ENCODE measurements at places on chromosomes 12 and 14.

- DNase-seq: no peak
Observed at GRCh38 chr12:65602253-65602609, 222.1 kb upstream of the HMGA2 start.

DNA sequence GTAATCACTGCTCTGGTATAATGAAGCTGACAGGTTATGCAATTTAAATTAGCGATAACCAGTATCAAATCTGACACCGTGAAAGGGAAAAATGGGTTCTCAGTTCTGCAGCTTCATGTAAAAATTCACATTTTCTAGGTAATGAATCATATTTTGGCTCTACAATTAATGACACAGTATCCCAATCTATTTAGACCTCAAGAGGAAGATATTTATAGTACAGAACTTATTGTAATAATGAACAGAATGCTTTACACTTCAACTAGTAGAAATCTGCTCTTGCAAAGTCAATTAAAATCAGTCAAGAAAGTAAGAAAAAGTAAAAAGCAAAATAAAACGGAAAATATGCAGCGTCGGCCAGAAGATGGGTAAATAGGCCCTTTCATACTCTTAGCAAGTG is 24.3 kb downstream of the SEL1L start:
- DNase-seq: no peak

DNA sequence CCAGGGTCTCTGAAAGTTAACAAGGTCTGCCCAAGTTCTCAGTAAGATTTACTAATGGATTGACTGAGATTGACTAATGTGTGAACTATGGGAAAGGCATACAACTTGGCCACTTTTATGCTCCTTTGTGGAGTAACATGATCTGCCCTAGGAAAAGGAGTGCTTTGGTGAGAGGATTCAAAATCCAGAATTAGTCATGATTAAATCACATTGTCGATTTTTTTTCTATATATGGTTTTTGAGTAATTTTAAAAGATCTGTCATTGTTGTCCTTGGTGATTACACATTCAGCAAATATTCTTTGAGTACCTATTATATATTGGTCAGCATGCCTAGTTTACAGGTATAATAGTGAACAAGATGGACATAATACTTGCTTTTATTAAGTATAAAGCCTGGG is 147.7 kb upstream of the SYT10 start:
- DNase-seq: peak; percentile 94

- DNase-seq: no peak
Observed at GRCh38 chr12:47207340-47207717, 127.6 kb upstream of the AMIGO2 start.

GRCh38 chr14:75222208-75222701 is 45.8 kb upstream of the TMED10 start:
- peak; percentile 41 for DNase-seq

GRCh38 chr14:39972704-39973103 is 540.5 kb upstream of the FBXO33 start:
- DNase-seq: no peak

- no peak for DNase-seq
Observed at GRCh38 chr12:131867891-131868675, 26.3 kb upstream of the ULK1 start.

DNA sequence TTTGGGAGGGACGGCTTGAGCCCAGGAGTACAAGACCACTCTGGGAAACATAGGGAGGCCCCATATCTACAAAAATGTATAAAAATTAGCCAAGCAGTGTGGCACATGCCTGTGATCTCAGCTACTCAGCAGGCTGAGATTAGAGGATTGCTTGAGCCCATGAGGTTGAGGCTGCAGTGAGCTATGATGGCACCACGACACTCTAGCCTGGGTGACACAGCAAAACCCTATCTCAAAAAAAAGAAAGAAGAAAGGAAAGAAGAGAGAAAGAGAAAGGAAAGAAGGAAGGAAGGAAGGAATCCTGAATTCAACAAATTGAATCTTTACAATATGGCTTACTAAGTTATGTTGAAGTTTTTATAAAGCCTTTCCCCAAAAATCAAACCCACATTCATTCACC is 2.1 kb downstream of the KIF21A start:
- no peak for DNase-seq

DNA sequence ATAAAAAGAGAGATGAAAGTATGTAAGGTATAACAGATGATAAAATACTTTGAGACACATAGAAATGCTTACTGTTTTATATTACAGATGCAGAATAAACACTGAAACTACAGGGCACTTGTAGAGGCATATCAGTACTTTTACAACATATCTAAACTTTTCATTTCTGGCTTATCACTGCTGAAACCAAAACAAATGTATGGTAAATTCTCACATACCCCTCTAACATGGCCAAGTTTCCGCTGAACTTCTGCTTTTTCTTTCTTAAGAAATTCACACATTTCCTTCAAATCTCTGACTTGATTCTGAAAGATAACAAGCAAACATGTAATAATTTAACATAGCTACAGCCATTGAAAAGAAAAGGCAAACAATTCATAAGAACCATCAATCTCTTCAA is 33.3 kb upstream of the C12orf50 start:
- no peak for DNase-seq
